Naive thymus-derived CD4-positive, alpha-beta T cell (primary cell): ENCODE measurements at places on chromosomes 11 and 22. TPM values are rescaled to one million over a fixed set of nuclear protein-coding genes. Genes with fewer than 3 reads are reported as not detected.

DNA sequence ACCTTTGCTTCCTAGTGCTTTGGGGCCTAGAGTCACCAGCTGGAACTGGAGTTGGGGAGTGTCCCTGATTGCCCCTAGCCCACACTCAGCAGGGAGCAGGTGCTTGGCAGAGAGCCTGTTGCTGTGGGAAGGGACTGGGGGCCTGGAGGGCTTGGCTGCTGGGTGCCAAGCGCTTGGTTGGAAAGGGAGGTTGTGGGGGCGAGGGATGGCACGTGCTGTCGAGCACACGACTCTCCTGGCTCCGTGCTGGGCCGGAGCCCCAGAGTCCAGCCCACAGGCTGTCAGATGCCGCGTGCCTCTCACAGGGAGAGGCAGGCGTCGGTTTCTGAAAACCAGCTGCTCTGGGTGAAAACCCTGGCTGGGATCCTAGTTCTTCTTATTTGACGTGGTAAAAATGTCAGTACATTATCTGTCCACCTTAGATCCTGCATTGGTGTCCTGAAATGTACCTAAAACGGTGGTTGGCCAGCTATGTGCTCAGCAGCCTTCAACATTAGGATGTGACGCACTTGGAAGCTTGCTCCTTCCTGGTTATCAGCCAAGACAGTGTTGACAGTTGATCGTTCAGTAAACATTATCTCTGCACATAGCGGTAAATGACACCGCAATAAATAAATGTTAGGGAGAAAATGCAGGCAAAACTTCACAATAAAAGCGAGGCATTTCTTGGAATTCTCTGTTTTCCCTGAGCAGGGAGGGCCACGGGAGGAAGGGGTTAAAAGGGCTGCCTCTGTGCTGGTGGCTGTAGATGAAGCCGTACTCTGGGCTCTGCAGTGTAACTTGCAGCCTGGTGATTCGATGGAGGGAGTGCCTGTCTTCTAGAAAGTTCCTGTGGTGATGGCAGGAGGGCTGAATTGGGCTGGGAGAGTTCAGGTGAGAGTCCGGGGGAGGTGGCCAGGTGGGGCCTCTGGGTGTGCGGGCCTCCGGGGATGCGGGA, 29.2 kb downstream of the GRAMD4 start:
- no peak overlapping the region for H3K27ac ChIP-seq
- H3K36me3 ChIP-seq, result no peaks in the 10 kb centered on the region
- H3K4me1 ChIP-seq, result no peaks in the 10 kb centered on the region
- no peaks in the 10 kb centered on the region for H3K27me3 ChIP-seq
- no peak for DNase-seq

GRCh38 chr11:29293825-29294224, 723.0 kb downstream of the KCNA4 start:
- H3K36me3 ChIP-seq, result no peaks in the 10 kb centered on the region
- H3K4me1 ChIP-seq, result no peaks in the 10 kb centered on the region
- no peak overlapping the region for H3K27ac ChIP-seq
- no peak for DNase-seq

DNA sequence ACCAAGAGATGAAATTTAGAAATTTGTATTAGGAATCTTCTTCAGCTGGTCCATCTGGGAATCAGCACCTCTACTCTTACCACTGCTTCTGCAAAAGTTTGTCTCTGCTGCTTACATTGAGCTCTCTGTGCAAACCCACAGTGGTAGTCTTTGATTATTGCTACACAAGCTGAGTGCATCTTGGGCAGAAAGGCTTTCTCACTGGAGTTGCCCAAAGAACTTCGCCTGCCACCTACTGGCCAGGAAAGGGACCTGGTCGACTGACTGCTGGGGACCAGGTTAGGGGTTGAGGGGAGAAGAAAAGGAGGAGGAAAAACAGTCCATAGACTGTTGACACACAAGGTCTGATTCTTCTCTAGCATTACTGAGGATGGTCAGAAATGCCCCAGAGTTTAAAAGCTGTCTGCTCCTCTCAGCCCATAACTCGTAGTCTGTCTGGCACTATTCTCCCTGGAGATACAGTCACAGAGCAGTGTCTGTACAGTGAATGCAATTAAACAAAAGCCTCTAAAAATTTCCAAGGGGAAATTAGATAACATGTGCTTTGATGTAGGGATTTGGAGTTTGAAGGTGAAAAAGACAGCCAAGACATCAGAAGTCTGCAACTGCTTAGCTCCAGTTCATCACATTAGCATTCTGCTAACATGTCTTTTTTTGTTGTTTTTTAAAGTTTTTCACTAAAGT, 215.0 kb upstream of the CTSC start:
- no peak overlapping the region for H3K27ac ChIP-seq
- no peaks in the 10 kb centered on the region for H3K4me1 ChIP-seq
- H3K27me3 ChIP-seq, result no peaks in the 10 kb centered on the region
- H3K36me3 ChIP-seq, result no peaks in the 10 kb centered on the region
- DNase-seq, result no peak

DNA sequence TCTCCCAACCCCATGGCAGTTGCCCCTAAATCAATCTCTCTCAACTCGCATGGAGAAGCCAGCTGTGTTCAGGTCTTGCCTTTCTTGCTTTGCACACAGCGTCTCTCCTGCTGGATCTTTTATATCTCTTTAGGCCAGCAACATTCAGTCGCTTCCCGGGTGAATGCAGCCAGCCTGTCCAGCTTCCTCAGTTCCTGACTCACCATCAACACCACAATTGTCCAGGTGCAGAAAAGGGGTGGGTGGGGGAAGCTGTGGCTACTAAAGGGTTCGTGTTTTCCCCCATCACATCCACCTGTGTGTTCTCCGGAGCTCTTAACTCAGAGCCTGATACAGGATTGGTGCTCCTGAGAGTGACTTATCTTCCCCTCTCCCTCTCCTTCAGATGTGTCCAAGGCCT, 116.5 kb downstream of the HIPK3 start:
- no peak overlapping the region for H3K4me3 ChIP-seq
- no peaks in the 10 kb centered on the region for H3K36me3 ChIP-seq
- no peaks in the 10 kb centered on the region for H3K4me1 ChIP-seq
- no peak for DNase-seq
- H3K27me3 ChIP-seq, result no peaks in the 10 kb centered on the region
- no peak overlapping the region for H3K27ac ChIP-seq

GRCh38 chr11:19829109-19829837, 116.6 kb downstream of the NAV2 start:
- no peak for DNase-seq
- no peak overlapping the region for H3K27ac ChIP-seq
- H3K4me3 ChIP-seq, result no peak overlapping the region
- no peaks in the 10 kb centered on the region for H3K27me3 ChIP-seq
- H3K36me3 ChIP-seq, result no peaks in the 10 kb centered on the region

Gene CRYAB
- total RNA-seq, result not detected

Gene BLID
- total RNA-seq, result not detected

Gene VPS37C
- 7.9 TPM for total RNA-seq

Gene FIBIN
- not detected in 2 replicates for total RNA-seq

Gene OR4D5
- not detected for total RNA-seq

Gene OR8A1
- not detected for total RNA-seq

Gene MRGPRF
- not detected for total RNA-seq

Gene C11orf97
- not detected for total RNA-seq

Gene OR10A6
- not detected for total RNA-seq
